ENCODE measurements at places on chromosomes 7 and 10.

DNA sequence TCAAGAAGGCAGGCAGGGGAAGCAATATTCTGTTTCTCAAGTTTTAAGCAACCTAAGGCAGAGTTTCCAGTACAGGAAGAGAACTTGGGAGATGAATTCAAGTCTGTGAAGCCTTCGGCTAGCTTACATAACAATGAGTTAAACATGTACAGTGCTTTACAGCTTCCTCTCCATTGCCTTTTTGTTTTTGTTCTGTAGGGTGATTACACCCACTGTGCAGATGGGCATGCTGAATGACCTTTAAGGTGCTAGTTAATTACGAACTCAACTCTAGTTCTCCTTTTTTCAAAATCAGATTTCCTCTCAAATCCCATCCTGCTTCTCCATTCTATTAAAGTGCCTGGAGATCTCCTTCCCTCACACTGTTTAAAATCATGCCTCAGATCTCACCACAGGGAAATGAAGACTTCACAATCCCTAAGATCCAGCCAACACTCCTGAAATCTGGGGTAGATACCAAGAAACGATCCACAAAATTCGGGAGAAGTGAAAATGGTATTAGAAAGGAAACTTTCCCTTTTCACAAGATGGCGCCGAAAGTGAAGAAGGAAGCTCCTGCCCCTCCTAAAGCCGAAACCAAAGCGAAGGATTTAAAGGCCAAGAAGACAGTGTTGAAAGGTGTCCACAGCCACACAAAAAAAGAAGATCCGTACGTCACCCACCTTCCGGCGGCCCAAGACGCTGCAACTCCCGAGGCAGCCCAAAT, 16.8 kb upstream of the MSMB start:
- no peak for DNase-seq

DNA sequence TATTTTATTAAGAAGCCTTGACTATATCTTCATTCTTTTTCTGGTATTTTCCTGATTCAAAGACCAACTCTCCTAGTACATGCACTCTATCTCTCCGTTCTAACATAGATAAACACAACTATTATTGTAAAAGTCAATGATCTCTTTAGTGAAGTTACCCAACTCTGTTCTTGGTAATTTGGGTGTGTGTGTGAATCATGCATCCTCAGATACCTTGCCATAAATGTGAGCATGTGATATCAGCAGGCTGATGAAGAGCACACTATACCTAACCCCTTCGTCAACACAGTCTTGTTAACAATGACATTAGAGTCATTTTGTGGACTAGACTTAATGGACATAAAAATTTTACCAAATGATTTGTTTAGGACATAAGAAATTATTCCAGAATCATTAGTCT, 1122.1 kb downstream of the XPNPEP1 start:
- DNase-seq: no peak

GRCh38 chr10:76327441-76327840, 896.0 kb downstream of the LRMDA start:
- DNase-seq: no peak

- no peak for DNase-seq
Observed at GRCh38 chr7:19932549-19933249, 159.3 kb upstream of the TMEM196 start.

DNA sequence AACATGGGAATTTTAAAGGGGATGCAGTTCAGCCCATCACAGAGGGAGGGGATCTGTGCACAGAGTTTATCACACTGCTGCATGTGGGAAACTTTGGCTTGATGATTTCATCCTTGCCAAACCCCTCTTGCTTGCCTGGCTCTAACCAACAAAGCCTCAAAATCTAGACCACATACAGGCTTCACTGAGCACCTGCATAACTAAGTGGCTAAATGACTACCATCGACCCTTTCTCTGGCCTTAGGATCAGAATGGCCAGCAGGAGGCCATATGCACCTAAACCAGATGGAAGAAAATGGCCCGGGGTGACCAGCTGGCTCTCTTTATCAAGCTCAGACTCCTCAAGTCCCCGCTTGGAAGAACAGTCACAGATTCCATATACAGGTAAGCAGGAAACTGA, 15.6 kb upstream of the ZNF25 start:
- no peak for DNase-seq

DNA sequence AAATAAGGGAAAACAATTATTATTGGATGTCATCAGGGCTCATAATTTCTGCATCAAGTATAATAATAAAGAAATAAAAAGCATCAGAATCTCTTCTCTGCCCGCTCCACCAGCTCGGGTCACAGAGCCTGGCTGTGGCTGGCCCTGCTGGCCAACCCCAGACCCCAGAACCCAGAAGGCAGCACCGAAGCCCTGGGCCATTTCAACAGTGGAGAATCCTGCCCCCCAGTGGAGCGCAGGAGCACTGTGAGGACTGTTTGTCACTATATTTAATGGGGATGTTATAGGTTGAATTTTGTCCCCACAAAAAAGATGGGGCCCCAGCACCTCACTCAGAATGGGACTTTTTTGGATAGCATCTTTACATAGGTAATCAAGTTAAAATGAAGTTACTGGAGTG, 27.3 kb downstream of the DENND11 start:
- no peak for DNase-seq

GRCh38 chr10:27628621-27629020, 117.0 kb downstream of the MKX start:
- no peak for DNase-seq

GRCh38 chr7:54738737-54739136, 20.3 kb downstream of the SEC61G start:
- DNase-seq: no peak
